Endothelial cell (in vitro differentiated cells): ENCODE measurements at places on chromosomes 4 and X. TPM values are rescaled to one million over a fixed set of nuclear protein-coding genes. Genes with fewer than 3 reads are reported as not detected.

FAM114A1 gene
- 27.0 TPM for total RNA-seq

HOPX gene
- total RNA-seq = 4.2 TPM

OPRPN gene
- not detected for total RNA-seq

AFM gene
- total RNA-seq = 0.64 TPM

PWWP3B gene
- total RNA-seq = 0.21 TPM

FOXR2 gene
- not detected for total RNA-seq

P2RY10 gene
- total RNA-seq = not detected

CFAP99 gene
- not detected for total RNA-seq

DNA sequence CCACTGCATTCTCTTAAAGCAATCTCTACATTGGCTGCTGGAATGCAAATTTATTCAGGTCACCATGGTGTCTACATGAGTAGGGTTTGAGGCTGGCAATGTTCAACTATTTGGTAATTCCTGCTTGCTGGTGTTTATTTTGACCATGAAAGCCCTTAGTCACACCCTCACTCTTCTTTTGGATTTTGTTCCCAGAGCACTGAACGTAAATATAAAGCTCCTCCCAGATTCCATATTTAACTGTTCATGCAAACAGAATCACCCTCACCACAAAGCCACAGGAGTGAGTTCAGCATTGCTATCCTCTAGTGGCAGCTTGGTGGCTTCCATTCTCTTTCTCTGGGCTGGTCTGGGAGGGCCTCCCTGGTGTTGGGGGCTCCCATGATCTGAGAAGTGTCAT lies 82.8 kb downstream of the LNX1 start:
- H3K4me3 ChIP-seq = no peak overlapping the region
- peaks cover 10% of the 10 kb centered on the region for H3K27me3 ChIP-seq
- peaks cover 16% of the 10 kb centered on the region for H3K36me3 ChIP-seq
- H3K27ac ChIP-seq = no peak overlapping the region
- H3K4me1 ChIP-seq = peaks cover 2% of the 10 kb centered on the region

- no peak overlapping the region for H3K27ac ChIP-seq
- no peaks in the 10 kb centered on the region for H3K4me1 ChIP-seq
- no peaks in the 10 kb centered on the region for H3K36me3 ChIP-seq
- no peak overlapping the region for H3K4me3 ChIP-seq
Measured at GRCh38 chr4:103673983-103674382, 45.8 kb downstream of the TACR3 start.

GRCh38 chr4:102918859-102919258 lies 50.1 kb downstream of the CISD2 start:
- peaks cover 4% of the 10 kb centered on the region for H3K27me3 ChIP-seq
- peaks cover 9% of the 10 kb centered on the region for H3K36me3 ChIP-seq
- H3K4me3 ChIP-seq = no peak overlapping the region
- no peak overlapping the region for H3K27ac ChIP-seq
- no peak for DNase-seq

DNA sequence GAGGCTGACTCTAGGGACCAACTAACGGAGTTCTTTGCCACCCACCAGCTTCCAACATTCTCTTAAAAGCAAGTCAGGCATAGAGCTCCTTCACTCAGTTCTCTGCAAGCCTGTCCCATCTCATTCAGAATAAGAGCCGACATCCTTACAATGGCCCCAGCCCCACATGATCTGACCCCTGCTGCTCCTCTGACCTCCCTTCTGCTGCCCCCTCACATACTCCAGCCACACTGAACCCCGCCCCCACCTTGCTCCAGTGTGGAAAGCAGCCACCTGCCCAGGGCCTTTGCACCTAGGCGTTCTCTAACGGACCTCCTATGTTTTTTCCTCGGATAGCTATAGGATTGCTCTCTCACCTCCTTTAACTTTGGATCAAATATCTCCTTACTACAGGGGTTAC lies 143.2 kb upstream of the ETNPPL start:
- H3K27me3 ChIP-seq = no peaks in the 10 kb centered on the region
- H3K27ac ChIP-seq = no peak overlapping the region
- H3K4me3 ChIP-seq = no peak overlapping the region
- no peak for DNase-seq
- peaks cover 3% of the 10 kb centered on the region for H3K4me1 ChIP-seq
- no peaks in the 10 kb centered on the region for H3K36me3 ChIP-seq

DNA sequence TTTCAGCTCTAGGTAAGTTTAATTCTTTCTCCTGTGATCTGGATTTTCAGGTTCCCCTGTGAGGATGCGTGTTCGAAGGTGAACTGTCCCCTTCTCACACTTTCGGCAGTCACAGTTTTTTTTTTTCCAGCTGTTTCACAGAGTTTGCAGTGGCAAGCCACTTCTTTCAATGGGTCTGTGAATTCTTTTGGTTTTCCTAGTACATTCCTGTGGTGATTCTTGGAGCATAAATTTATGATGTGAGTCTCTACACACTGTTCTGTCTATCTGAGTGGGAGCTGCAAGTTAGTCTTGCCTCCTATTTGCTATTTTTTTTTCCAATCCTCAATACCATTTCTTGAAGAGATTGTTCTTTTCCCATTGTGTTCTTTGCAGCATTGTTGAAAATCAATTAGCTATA lies 595.5 kb downstream of the RAPGEF2 start:
- H3K4me1 ChIP-seq = no peaks in the 10 kb centered on the region
- no peak overlapping the region for H3K4me3 ChIP-seq
- H3K27ac ChIP-seq = no peak overlapping the region
- no peaks in the 10 kb centered on the region for H3K36me3 ChIP-seq

DNA sequence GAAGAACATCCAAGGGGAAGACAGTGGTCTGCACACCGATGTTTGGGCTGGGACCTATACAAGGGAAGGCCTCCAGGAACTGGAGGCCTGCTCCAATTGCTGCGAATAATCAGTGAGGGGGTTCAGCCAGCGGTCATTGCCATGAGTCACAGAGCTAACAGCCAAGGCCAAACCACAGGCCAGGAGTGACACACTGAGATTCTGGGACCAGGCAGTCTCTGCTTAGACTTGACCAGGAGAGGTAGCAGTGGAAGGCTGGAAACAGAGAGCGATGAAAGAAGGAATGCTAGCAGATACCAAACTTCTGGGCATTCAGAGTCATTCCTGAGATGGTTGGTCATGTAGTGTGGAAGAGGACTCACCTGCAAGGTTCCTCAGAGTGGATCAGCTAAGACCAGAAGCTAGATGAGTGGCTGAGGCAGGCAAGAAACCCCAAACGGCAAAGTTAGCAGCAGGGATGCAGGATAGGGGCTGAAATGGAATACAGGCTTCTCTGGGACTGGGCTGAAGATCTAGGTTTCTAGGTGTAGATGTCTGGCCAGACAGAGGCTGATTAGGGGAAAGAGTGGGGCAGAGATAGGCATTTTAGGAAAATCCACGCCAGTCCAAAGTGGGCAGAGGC lies 54.7 kb downstream of the CNGA2 start:
- H3K4me3 ChIP-seq = no peak overlapping the region
- no peaks in the 10 kb centered on the region for H3K27me3 ChIP-seq
- no peaks in the 10 kb centered on the region for H3K36me3 ChIP-seq
- no peaks in the 10 kb centered on the region for H3K4me1 ChIP-seq
- no peak for DNase-seq

DNA sequence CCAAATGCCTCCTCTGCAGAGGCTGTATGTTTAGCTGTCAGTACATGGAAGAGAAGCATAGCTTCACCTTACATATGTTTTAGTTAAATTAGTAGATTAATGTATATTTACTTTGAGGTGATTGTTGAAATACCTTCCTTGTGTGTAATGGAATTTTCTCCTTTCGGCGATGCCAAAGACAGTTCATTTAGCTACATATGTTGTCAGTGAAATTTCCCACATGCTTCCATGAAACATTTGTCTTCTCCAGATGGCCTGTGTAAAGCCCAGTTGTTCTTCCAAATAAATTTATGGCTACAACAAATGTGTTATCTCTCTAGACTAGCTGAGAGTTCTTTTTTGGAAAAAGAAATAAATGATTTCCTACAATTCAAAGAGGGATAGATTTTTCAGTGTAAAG lies 95.2 kb downstream of the GPAT3 start:
- H3K27ac ChIP-seq = no peak overlapping the region
- no peak for DNase-seq
- H3K4me1 ChIP-seq = peaks cover 27% of the 10 kb centered on the region
- no peaks in the 10 kb centered on the region for H3K27me3 ChIP-seq

- H3K4me1 ChIP-seq = no peaks in the 10 kb centered on the region
- H3K27me3 ChIP-seq = no peaks in the 10 kb centered on the region
- H3K27ac ChIP-seq = no peak overlapping the region
- no peak for DNase-seq
Measured at GRCh38 chr4:92172203-92172602, 131.6 kb upstream of the GRID2 start.

GRCh38 chr4:140289486-140289885 lies 84.0 kb upstream of the SCOC start:
- H3K4me1 ChIP-seq = no peaks in the 10 kb centered on the region
- H3K4me3 ChIP-seq = no peak overlapping the region
- H3K27me3 ChIP-seq = peaks cover 2% of the 10 kb centered on the region
- no peak overlapping the region for H3K27ac ChIP-seq
- DNase-seq = no peak

- H3K36me3 ChIP-seq = peaks cover 17% of the 10 kb centered on the region
- peak overlapping the region; percentile 96 for H3K27ac ChIP-seq
- peaks cover 12% of the 10 kb centered on the region for H3K27me3 ChIP-seq
- peaks cover 53% of the 10 kb centered on the region for H3K4me1 ChIP-seq
- DNase-seq = no peak
- H3K4me3 ChIP-seq = peak overlapping the region; percentile 98
Measured at GRCh38 chr4:56465599-56466295, 1.7 kb upstream of the SRP72 start.

DNA sequence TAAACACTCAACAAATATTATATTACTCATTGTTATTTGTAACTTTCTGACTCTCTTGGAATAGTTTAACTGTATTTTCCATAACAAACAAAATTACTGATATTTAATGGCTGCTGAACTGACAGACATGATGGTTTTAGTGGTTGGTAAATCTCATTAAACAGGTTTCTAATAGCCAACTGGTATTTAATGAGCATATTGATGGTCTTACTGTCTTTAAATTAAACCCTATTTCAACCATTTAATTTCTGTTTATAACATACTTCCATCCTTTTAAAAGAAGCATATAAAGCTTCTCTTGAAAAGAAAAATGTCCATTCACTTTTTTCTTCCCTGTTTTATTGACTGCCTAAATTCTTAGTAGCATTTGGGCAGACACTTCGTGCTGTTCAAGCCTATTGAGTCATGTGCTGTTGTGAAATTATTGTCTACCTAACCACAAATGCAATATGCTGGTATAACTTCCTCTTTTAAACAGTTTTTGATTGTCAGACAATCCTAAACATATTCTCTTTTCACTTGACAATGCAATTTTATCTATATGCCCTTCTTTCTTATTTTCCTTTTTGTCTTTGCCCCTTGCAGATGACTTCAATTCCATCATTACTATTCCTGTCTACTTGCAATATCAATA lies 163.9 kb upstream of the SLC7A11 start:
- no peak overlapping the region for H3K27ac ChIP-seq
- no peaks in the 10 kb centered on the region for H3K27me3 ChIP-seq
- no peak for DNase-seq
- no peaks in the 10 kb centered on the region for H3K4me1 ChIP-seq
- H3K4me3 ChIP-seq = no peak overlapping the region

GRCh38 chr4:147524601-147525000 lies 43.7 kb downstream of the EDNRA start:
- no peak for DNase-seq
- no peak overlapping the region for H3K4me3 ChIP-seq
- H3K27ac ChIP-seq = no peak overlapping the region
- no peaks in the 10 kb centered on the region for H3K27me3 ChIP-seq

- H3K36me3 ChIP-seq = no peaks in the 10 kb centered on the region
- no peaks in the 10 kb centered on the region for H3K27me3 ChIP-seq
- no peak overlapping the region for H3K27ac ChIP-seq
- peaks cover 13% of the 10 kb centered on the region for H3K4me1 ChIP-seq
- H3K4me3 ChIP-seq = no peak overlapping the region
- no peak for DNase-seq
Measured at GRCh38 chr4:138189206-138189605, 52.9 kb downstream of the SLC7A11 start.

- peaks cover 12% of the 10 kb centered on the region for H3K36me3 ChIP-seq
- H3K4me3 ChIP-seq = no peak overlapping the region
- H3K27ac ChIP-seq = no peak overlapping the region
Measured at GRCh38 chrX:74438764-74439163, 17.5 kb downstream of the SLC16A2 start.

- H3K36me3 ChIP-seq = no peaks in the 10 kb centered on the region
- H3K27ac ChIP-seq = no peak overlapping the region
- no peak overlapping the region for H3K4me3 ChIP-seq
- no peak for DNase-seq
Measured at GRCh38 chr4:95358421-95358820, 190.4 kb downstream of the UNC5C start.

DNA sequence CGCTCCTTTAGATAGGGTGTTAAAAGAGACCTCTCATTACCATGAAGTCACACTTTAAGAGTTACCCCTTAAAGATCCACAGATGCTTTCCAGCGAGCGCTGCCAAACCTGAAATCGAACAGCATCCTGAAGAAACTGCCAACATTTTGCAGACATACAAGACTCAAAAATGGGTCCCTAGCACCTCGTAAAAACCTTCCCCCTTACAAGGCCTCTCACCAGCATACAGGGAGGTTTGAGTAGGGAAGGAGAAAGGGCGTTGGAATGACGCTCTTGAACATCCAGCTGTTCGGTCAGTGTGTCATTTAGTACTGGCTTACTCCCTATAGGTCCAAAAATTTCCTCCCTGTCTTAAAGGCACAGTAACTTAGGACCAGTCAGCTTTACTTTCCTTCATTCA lies 45.3 kb upstream of the PGRMC1 start:
- H3K4me3 ChIP-seq = no peak overlapping the region
- H3K27me3 ChIP-seq = peaks cover 1% of the 10 kb centered on the region
- no peaks in the 10 kb centered on the region for H3K36me3 ChIP-seq
- no peak for DNase-seq
- no peaks in the 10 kb centered on the region for H3K4me1 ChIP-seq

DNA sequence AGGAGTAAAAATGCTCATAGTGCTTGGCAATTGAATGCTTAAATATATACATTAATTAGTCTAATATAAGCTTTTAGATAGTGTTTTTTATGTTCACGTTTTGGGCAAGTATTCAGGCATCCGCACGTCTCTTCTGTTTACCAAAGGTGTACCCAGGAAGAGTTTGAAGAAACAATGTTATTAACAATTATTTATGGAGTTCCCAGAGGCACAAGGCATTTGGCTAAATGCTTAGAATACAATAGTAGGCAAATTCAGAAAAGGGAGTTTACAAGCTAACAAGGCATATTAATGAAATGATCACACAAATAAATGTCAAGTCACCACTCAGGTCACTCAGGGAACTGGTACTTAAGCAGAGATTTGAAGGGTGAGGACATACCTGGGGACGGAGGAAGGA lies 294.8 kb downstream of the TENM3 start:
- no peaks in the 10 kb centered on the region for H3K4me1 ChIP-seq
- no peaks in the 10 kb centered on the region for H3K36me3 ChIP-seq
- no peak overlapping the region for H3K4me3 ChIP-seq
- no peak for DNase-seq
- no peaks in the 10 kb centered on the region for H3K27me3 ChIP-seq
- no peak overlapping the region for H3K27ac ChIP-seq
